ENCODE measurements at places on chromosomes 5 and 9. TPM values are rescaled to one million over a fixed set of nuclear protein-coding genes. Genes with fewer than 3 reads are reported as not detected.

PRKACG gene
- polyA plus RNA-seq = not detected

TUSC1 gene
- 11.9 TPM for polyA plus RNA-seq

SLC6A3 gene
- 1.3 TPM for polyA plus RNA-seq

SARDH gene
- 11.7 TPM for polyA plus RNA-seq

GABRA1 gene
- polyA plus RNA-seq = 0.35 TPM

OR1N1 gene
- polyA plus RNA-seq = not detected

TLR4 gene
- 7.9 TPM for polyA plus RNA-seq

SPAG8 gene
- 13.8 TPM for polyA plus RNA-seq

FLT4 gene
- 37.2 TPM for polyA plus RNA-seq

SPATA31C2 gene
- polyA plus RNA-seq = 0.06 TPM

RGS3 gene
- 71.6 TPM for polyA plus RNA-seq

DNA sequence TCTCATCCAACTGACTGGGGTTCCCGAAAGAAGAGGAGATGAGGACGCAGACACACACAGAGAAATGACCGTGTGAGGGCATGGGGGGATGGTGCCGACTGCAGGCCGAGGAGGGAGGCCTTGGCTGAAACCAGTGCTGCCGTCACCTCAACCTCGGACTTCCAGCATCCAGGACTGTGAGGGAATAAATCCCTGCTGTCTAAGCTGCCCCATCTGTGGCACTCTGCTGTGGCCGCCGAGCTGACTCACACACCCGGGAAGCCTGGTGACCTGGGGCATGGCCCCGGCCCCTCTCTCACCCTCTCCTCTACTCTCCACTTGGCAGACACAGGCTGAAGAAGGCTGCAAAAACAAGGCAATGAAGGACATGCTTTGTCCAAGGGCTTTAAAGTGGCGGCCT lies 4.4 kb upstream of the COL5A1 start:
- DNase-seq = no peak

DNA sequence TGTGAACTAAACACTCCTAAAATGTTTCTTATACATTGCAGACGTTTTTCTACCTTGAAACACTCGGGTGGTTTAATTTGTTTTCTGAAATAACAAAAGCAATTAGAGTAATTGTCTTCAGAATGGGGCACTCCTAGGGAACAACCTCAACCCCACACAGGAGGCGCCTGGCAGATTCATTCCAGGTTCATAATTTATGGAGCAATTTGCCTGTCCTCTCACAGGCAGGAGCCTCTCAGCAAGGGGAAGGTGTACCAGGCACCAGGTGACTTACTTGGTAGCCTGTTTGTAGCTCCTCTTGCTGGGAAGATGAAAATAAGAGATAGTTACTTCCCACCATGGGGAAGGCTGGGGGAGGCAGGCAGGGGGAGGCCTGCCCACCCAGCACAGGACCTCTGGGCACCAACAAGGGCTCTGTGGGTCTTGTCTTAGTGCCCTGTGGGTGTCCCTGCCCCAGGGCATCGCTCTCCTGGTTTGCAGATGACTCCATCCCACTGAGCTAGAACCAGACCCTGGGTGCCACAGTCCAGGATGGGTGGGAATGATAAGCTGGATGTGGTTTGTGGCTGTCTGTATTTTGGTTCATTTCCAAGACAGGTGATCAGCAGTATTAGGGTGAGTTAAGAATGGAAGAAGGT lies 144.4 kb downstream of the FSTL4 start:
- no peak for DNase-seq

DNA sequence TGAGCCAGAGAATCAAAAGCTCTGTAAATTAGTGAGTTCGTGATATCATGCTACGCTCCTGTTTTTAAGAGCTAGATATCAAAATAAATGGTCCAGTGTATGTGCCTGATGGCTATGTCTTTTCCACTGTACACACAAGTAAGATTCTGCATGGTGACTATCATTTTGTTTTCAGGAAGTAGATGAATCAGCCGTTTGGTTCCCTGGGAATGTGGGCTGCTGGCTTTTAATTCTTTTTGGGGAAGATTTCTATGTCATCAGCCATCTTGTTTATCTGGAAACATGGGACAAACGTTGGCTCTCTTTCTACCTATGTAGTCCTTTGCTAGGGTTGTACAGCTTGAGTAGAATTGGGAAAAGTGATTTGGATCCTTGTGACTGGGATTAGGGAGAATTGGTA lies 126.7 kb downstream of the GRIA1 start:
- no peak for DNase-seq

DNA sequence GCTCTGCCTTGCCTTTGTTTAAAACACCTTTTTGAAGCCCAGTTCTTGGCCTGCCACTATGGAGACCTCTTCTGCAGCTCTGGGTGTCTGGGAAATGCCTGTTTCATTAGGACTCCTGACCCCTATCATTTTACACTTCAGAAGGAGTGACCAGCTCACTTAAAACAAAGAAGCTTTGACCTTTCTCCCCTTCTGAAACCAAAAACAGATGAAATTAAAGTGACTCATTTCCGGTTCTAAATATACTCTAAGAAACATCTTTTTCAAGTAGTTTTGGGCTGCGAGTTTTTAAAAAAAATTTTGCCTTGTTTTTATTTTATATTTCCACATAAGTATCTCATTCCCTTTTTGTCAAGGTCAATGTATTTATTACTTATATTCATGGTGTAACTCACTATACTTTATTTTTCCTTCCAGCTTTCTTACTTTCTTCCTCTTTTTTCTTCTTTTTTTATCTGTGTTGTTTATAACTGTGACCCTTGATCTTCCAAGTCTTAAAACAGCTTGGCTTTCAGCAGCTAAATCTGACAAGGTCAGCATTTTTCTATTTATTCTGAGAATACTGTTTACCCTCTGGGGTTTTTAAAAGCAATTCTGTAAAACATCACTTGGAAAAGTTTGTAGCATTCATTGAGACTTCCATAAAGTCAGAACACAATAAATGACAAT lies 672.9 kb downstream of the NR2F1-AS1 start:
- peak; percentile 13 for DNase-seq

DNA sequence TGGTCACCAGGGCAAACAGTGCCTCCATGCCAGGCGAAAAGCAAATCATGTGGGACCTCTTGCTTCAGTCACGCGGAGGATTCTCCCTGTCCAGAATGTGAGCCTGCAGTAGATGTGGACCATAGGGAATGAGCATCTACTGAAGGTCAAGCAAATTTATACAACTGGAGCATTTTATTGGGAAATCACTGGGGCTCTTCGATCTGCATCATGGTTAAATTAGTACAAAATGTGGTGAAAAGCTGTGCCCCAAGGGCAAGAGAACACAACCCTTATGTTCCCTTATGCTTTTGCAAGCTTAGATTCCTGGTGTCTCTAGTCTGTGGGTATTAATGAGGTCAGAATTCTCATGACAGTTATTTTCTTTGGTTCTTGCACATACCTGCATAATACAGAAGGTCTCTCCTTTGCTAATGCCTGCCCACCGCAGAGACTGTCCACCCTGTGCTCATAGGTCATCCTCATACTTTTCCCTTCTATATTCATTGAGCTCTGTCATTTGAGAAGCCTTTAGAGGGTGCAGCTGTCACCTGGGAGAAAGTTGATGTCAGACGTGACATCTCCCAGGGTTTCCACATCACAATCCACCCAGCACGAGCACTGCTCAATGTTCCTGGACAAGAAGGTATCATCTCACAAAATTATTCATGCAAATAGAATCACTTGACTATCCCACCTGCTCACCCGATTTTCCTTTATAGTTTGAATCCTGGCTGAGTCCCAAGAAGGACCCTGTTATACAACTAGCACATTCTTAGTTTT lies 111.7 kb downstream of the NXNL2 start:
- no peak for DNase-seq

GRCh38 chr9:68843239-68843638 lies 138.2 kb downstream of the PIP5K1B start:
- no peak for DNase-seq

- DNase-seq = no peak
Observed at GRCh38 chr9:86660146-86660943, 287.0 kb downstream of the GAS1 start.

DNA sequence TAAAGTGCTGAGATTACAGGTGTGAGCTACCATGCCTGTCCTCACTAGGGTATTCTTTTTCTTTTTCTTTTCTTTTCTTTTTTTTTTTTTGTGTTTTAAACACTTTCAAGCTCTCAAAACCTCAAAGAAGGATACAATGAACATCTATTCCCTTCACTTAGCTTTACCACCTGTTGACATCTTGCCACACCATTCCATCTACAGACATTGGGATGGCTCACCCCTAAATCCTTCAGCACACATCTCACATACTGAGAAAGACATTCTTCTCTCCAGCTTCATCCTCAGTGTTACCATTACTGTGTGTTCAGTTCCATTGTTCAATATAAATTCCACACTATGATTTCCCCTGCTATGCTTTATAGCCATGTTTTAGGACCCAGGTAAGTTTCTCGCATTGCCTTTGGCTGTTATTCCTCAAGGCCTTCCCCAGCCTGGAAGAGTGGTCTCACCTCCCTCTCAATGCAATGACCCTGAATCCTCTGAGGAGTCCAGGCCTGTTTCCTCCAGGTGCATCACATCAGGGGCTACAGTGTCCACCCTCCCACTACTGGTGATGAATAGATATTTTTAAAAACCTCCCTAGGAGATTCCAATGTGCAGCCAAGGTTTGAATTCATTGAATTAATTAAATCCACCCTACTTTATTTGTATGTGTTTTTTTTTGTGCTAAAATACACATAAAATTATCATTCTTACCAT lies 16.7 kb downstream of the IQGAP2 start:
- DNase-seq = no peak

- no peak for DNase-seq
Observed at GRCh38 chr9:30609713-30610112, 1774.7 kb upstream of the ACO1 start.

DNA sequence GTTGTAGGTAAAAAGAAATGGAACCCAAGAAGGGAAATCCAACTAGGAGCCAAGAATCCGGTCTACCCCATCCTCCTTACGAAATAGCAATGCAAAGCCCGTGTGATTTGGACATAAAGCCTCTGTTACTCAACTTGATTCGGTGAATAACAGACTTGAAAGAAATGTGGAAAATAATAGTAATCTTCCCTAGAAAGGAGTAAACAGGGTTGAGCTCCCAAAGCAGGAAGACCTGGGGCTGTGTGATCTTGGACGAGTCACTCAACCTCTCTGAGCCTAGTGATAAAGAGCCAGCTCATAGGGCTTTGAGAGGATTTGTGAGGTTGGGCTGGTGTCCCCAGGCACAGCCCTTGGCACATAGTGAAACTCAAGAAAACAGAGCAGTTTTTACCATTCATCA lies 42.7 kb upstream of the IL17B start:
- DNase-seq = no peak

DNA sequence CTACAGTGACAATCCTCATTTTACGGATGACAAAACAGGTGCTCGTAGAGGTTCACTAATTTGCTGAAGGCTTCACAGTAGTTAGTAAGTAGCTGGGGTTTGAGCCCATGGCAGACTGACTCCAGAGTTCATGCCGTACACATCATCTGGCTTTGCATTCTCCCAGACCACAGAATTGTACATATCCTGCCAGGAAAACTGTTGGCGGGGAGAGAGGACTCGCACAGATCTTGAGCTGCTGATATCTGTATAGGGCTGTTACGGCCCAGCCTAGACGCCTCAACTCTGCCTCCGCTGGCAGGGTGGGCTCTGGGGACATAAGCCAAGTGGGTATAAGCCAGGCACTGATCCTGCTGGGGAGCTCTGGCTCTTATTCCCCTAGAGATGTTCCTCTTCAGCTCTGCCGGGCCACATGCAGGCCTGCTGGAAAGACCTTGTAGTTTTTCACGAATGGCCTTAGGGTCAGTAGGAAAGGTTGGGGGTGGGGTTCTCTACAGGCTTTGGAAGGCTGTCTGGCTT lies 16.3 kb downstream of the LARP1 start:
- peak; percentile 53 for DNase-seq

- DNase-seq = no peak
Observed at GRCh38 chr9:76004526-76004925, 114.1 kb downstream of the PCSK5 start.

- DNase-seq = peak; percentile 67
Observed at GRCh38 chr5:30539004-30539634, 654.4 kb upstream of the CDH6 start.

- DNase-seq = no peak
Observed at GRCh38 chr5:137672881-137673280, 63.0 kb downstream of the KLHL3 start.

- DNase-seq = no peak
Observed at GRCh38 chr5:131256507-131256823, 7.4 kb upstream of the CDC42SE2 start.

- DNase-seq = no peak
Observed at GRCh38 chr5:172868924-172869591, 35.0 kb downstream of the ERGIC1 start.

DNA sequence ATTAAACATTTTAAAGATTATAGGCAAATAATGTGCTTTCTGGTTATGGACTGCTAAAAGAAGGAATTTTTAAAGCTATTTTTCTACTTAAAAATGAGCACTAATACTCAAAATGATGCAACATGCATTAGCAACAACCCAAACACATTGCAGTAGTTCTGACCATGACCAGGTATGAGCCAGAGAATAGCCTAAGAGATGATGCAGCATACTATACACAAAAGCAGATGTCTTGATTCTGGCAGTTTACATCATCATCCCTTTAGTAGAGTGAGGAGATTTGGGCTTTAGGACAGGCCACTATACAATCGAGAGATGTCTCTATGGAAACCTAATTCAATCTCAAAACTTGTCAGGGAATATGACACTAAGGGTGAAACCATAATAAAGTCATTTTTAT lies 307.1 kb downstream of the PRR16 start:
- DNase-seq = no peak

DNA sequence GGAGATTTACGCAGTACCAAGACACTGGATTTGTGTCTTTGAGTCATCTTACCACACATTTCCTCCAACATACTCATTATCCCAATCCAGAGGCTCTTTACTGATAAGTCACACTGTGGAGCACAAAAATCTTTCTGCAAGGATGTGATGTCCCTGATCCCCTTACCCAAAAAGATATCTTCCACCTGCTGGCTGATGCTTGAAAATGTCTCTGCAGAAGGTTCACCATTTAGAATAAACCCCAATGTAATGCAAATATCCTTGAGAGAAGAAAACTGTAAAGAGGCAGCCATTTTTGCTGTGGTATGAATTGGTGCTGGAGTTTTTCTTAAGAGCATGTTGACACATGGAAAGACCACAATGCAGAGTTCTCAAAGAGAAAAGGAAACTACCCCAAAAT lies 65.7 kb upstream of the RORB start:
- no peak for DNase-seq
